ENCODE measurements at places on chromosomes 1 and 21.
A peak's percentile ranks its signal among the peaks of the same experiment; 100 is the strongest.

DNA sequence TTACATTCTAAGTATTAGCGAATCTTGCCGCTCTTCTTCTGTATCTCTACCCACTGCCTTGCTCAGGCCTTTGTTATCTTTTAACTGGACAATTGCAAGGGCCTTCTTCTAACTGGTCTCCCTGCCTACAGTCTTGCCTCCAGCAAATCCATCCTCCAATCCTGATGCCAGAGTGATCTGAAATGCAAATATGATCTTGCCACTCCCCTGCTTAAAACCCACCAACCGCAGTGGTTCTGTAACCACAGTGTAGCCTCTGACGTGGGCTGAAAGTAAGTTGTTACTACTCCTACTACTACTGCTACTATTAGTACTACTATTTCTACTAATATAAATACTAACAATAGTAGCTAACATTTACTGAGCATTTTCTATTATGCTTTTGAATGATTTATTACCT is 12.4 kb downstream of the MOV10 start:
- no peak for DNase-seq

GRCh38 chr1:44239331-44239960 is 26.2 kb downstream of the DMAP1 start:
- DNase-seq = no peak

DNA sequence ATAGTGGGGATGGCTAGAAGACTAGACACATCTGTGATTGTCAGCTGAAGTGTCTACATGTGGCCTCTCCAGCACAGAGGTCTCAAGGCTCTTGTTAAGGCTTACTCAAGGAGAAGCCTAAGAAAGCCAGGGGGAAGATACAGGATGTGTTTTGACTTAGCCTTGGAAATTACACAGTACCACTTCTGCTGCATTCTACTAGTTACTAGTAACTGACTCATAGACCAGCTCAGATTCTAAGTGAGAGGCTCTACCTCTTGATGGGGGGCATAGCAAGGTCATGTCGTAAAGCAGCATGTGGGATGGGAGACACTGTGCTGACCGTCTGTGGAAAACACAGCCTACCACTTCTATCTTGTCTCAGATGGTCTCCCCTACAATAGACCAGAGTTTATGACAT is 99.5 kb downstream of the UBE2U start:
- DNase-seq = no peak

- no peak for DNase-seq
These were observed 120.7 kb upstream of the TMPRSS15 start for GRCh38 chr21:18524097-18524880.

- DNase-seq = no peak
These were observed 4.6 kb upstream of the ZNF678 start for GRCh38 chr1:227558732-227559262.

- DNase-seq = no peak
These were observed 111.9 kb downstream of the DENND1B start for GRCh38 chr1:197663162-197663953.

GRCh38 chr1:75787524-75787923 is 1.5 kb downstream of the RABGGTB start:
- DNase-seq = no peak

GRCh38 chr21:43866260-43866629 is 1.2 kb downstream of the AGPAT3 start:
- peak; percentile 24 for DNase-seq

DNA sequence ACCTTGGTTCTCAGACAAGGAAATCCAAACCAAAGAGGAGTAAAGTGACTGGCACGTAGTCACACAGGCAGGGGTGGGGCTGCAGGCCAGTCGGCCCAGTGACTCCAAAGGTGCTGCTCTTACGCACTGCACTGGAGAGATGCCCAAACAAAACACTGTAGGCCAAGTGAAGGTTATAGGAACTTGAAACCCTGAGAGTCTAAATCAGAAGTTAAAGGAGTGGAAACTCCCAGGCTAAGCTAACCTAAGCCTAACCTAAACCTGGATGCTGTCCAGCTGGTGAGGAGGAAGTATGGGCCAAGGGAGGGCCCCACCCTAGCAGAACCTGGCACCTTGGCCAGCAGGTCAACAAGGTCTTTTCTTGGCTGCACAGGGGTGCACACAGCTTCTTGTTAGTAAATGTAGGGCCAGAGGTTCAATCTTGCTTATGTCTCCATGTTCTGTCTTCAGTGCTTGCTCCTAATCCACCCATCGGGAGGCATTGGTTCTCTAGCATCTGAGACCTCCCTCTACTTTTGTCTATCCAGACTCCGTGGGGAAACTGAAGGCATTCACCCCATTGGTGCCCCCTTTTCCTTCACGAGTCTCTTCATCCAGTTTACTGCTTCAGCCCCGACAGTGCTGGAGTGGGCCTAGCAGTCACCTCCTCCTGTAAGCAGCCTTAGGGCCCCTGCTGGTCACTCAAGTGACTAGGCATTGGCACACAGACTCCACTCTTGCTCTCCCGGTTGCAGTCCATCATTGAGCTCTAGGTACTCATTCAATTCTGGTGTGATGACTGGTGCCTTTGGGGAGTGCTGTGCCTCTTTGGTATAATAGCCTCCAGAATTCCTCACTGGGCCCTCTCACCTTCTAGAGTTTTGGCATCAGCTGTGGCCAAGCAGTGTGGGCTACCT is 12.9 kb upstream of the TMEM125 start:
- no peak for DNase-seq

- no peak for DNase-seq
These were observed 79.2 kb upstream of the ARHGEF16 start for GRCh38 chr1:3375245-3375644.

DNA sequence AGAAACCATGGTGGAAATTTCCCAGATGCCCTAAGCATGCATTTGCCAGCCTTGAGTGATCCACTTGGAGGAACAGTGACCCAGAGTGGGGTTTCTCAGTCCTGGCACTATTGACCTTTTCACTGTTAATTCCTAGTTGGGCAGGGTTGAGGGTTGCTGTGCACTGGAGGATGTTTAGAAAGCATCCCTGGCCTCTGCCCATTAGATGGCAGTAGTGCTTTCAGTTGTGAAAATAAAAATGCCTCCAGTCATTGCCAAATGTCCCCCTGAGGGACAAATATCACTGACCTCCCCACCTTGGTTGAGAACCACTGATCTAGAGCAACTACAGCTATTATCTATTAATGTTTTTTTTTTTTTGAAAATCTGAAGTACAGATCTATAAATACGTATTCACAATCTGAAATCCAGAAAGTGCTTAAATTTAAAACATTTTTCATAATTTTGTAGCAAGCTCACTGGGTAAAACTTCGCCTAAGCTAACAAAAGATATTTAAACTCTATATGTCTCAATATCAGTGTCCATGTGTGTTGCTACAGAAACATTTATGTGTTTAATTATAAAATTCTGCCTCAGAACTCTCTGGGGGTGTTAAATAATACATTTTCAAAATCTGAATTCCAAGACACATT is 27.3 kb downstream of the F3 start:
- DNase-seq = no peak

DNA sequence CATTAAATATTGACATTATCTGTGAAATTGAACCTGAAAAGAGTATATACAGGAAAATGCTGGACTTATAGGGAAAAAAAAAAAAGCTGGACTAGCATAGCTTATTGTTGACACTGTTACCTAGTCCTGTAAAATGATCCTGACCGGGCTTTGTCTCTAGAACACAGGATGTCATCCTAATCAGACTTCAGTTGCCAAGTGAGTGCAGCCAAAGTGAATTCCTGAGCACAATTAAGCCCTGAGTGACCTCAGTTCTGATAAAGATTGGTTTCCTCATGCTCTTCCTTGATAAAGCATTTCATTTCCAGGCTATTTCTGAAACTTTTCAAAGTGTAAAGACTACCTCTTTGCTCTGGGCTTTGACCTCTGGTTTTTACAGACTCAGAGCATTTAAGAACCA is 19.8 kb downstream of the SELP start:
- DNase-seq = no peak

DNA sequence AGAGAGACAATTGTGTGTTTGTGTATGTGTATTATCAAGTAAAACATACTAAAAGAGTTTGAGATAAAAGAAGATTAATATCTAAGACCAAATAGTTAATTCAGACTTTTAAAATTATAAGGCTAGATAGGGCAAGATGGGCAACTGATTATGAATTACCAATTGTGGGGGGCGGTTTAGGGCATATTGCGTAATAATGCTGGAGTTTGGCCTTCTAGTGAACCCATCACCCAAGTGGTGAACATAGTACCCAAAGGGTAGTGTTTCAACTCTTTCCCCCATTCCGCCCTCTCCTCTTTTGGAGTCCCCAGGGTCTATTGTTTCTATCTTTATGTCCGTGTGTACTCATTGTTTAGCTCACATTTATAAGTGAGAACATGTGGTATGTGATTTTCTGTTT is 55.4 kb downstream of the FRRS1 start:
- no peak for DNase-seq

DNA sequence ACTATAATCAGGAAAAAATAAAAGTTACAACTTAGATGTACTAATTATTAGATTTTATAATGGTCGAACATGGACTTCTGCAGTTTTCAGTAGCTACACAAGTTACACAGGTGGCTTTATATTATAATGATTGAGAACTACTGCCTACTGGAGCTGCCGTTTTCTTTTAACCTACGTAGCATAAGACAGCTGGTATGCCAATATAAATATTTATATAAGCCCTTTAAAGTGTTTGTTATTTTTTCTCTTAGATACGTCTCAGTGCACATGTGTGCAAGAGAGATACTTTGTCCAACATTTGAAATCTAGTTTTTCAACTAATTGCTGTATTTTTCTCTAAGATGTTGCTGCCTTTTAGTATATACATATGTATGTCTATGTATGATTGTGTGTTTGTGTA is 42.4 kb downstream of the PDC start:
- DNase-seq = no peak

DNA sequence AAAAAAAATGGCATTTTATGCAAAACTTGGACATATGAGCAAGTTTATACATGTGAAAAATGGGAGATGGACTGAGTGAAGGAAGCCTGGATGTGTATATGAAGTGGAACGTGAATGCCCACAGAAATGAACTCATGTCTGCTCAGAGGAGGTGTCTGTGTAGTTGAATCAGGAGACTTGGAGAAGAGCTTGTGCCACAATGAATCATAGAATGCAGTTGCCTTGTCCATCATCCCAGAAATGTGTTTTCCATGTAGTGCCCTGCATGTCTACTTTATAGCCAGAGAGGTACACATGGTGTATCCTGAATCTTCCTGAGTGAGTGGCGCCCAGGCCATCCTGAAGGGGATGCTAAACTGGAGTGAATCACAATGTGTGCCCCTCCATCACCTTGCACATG is 2.6 kb upstream of the ILDR2 start:
- no peak for DNase-seq

DNA sequence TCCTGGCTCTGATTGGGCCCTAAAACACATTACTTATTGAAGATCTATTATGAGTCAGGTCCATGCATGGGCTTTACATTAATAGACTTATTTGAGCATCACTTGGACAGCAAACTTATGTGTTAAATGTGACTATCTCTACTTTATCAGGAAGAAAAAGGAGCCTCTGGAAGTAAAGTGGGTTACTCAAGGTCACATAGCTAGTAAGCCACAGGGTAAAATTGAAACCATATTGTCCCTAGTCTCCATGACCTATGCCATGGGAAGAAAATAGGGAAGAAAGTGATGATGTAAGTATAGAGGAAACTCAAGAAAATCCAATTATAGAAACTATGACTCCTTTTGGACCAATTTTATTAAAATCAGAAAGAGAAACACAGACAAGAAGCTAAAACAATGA is 555.3 kb downstream of the NUF2 start:
- no peak for DNase-seq

GRCh38 chr1:207959910-207960309 is 49.0 kb upstream of the CD34 start:
- DNase-seq = no peak

GRCh38 chr1:8646189-8646588 is 171.3 kb downstream of the RERE start:
- no peak for DNase-seq

DNA sequence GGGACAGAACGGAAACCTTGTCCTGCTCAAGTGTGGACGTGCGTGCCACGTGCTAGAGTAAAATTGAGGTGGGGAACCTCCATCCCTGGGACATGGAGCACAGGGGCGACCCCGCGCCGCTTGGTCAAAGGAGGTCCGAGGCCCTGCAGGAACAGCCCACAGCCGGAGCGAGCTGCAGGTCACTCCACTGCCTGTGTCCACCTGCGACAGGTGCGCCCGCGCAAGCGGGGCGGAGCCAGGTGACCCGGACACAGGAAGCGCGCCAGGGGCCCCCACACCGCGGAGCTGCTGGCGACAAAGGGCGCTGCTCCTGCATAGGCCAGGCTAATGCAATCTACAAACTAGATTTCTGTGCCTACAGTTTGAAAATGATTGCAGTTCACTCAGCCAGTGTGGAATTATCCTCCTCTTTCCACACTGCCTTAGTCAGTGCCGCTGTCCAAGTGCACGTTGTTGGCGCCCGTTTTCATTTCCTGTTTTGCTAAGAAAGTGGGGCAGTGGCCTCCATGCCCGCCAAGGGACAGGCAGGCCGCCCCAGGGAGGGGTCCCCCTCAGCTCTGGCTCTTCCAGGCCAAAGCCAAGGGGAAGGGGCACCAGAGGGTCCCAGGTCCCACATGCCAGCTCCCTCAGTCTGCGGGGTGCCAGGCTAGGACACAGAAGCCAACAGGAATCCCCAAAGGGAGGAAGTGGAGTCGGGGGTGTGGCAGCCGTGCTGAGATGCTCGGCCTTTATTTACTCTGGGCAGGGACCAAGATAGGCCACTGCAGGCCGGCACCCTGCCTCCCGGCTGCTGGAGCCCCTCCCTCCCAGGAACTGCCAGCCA is 4.3 kb upstream of the NADK start:
- DNase-seq = peak; percentile 48

- DNase-seq = no peak
These were observed 29.3 kb upstream of the SHISA4 start for GRCh38 chr1:201859424-201859823.

DNA sequence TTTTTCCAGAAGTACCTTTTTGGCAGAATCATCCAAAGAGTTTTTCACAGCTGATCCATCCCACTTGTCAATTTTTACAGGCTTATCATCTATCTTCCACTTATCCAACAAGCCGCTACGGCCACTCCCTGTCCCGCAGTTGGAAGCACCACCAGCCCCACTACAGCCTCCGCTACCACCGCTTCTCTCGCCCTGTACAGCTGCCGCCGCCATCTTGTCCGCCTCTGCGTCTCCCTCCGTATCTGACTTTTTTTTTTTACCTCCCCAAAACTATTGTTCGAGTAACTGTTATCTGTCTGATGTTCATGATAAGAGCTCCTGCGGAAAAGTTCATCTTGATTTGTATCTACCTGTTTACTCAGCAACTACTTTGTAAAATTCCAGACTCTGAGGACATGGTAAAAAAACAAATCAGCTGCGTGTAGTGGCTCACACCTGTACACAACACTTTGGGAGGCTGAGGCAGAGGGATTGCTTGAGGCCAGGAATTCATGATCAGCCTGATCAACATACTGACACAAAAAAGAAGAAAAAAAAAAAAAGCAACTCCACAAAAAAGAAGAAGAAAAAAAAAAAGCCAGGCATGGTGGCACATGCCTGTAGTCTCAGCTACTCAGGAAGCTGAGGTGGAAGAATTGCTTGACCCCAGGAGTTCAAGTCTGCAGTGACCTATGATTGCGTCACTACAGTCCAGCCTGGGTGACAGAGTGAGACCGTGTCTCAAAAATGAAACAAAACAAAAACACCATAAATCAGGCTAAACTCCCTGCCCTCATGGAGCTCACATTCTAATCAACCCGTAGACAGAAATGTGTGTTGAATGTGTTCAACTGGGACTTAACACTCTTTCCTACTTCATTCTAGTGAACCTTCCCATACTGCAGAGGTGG is 8.0 kb upstream of the EYA3 start:
- no peak for DNase-seq

- no peak for DNase-seq
These were observed 7.7 kb downstream of the LPGAT1 start for GRCh38 chr1:211822677-211823407.
